DMS79 (cell line): ENCODE measurements at places on chromosomes 7 and 10.

DNA sequence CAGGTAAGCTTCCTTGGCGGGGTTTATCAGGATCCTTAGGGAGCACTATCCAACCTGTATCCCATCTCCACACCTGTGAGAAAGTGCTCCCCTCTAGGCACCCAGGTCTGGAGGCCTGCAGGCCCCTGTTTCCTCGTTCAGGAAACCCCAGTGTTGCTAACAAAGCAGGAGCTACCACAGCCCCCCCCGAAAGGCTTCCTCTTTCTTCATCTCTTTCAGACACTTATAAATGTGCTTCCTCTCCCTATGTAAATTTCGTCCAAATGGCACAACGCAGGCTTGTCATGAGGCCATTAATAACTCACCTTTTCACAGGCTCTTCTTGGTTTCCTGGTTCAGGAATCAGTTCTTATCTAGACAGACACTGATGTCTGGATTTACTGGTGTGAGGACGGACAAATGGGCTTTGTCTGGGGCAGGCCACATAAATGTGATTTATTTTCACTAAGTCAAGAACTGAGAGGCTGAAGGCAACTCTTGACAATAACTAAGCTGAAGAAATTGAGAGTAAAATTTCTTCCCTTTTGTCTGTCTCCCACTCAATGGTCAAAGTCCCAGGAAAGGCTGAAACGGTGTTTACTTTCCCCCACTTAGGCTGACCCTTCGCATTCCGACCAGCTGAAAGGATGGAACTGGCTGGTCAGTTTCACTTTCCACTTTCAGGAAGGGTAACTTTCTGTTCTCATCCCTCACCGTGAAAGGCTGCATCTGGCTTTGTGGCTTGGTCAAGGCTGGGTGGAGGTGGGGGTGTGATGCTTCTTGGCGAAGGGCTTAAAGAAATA is 46.8 kb downstream of the PIK3AP1 start:
- DNase-seq: no peak

GRCh38 chr10:11683529-11684320 is 58.5 kb upstream of the ECHDC3 start:
- no peak for DNase-seq

- no peak for DNase-seq
These were observed 556.1 kb downstream of the DNAJB6 start for GRCh38 chr7:157892751-157893523.

- peak; percentile 7 for DNase-seq
These were observed 119.9 kb downstream of the TFEC start for GRCh38 chr7:115910541-115911164.

- DNase-seq: no peak
These were observed 69.0 kb upstream of the WNT16 start for GRCh38 chr7:121259826-121260225.

DNA sequence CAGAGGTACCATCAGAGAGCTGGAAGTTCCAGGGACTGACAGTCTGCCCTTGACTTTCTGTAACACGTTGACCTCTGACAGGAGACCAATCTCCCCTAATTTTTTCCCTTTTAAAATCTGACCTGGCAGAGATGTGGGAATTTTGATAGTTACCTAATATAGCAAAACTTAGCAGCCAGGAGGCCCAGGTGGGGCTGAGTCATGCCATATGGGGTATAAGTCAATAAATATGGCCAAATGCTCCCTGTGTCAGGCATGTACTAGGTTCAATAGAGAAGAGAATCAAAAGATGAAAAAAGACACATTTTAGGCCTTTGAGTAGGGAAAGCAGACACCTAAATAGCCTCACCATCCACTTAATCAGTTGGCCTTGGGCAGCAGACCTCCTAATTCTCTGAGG is 6.1 kb upstream of the GRK5 start:
- no peak for DNase-seq

GRCh38 chr10:91335147-91335546 is 75.0 kb upstream of the HECTD2 start:
- no peak for DNase-seq

DNA sequence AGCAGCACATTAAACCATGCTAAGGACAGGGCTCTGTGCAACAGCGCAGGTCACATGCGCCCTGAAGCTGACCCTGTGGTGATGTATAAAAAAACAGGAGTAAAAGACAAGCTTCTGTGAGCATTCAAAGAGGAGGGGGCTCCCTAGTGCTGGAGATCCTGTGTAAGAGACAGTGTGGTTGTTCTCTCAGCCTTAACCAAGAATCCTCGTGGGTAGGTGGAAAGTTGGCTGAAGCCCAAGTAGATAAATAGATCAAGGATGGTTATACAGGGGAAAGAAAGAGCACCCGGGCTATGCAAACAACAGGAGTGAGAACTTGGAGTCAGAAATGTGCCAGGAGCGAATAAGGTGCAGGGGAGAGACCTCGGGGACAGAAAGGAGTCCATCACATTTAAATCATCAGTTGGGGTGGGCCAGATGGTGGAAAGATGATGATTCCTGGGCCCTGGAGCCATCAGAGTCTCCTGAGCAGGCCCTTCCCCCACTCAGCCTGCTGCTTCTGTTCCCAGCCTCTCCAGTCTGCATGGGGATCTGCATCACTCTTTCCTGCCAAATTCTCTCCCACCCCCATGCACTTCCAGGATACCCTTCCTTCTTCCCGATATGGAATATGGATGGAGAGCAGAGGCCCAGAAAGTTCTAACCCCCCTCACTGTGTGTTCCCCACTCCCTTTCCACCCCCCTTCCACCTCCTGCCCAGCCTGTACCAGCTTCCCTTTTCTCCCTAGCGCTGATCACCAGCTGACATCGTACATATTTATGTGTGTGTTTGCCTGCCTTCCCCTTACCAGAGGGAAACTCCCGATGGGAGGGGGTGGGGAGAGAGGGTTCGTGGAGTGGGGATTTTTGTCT is 78.1 kb upstream of the PRR15 start:
- no peak for DNase-seq

DNA sequence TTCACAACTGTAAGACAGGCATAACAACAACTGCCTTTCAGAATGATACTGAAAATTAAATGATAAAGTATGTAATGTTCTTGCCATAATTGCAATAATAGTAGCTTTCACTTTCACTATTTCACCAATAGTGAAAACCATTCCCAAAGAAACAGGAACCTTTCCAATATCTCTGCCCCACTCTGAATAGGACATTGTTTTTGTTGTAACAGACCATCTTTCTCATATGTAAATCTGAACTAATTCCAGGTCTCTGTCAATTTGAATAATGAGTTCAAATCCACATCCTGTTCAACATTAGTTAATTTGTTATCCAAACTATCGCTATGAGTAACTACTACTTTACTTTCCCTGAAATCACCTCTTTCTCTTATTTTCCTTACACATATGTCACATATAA is 148.0 kb downstream of the LRRN3 start:
- no peak for DNase-seq

GRCh38 chr10:53162856-53163255 is 390.3 kb upstream of the MBL2 start:
- no peak for DNase-seq

DNA sequence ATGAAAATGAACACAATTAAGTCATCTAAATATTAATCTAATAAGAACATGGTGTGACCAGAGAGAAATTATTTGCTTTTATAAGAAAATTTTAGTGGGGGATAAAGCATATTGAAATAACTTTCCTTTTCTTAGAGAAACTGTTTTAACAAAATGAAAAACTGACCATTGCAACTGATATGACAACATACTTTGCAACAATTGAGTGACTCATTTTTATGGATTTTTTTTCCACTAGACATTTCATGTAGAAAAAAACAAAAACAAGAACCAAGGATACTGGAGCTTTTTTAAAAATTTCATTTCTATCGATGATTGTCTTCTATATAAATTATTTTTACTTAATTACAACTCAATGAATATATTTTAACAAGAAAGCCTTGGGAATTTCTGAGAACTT is 90.0 kb downstream of the C1GALT1 start:
- no peak for DNase-seq

DNA sequence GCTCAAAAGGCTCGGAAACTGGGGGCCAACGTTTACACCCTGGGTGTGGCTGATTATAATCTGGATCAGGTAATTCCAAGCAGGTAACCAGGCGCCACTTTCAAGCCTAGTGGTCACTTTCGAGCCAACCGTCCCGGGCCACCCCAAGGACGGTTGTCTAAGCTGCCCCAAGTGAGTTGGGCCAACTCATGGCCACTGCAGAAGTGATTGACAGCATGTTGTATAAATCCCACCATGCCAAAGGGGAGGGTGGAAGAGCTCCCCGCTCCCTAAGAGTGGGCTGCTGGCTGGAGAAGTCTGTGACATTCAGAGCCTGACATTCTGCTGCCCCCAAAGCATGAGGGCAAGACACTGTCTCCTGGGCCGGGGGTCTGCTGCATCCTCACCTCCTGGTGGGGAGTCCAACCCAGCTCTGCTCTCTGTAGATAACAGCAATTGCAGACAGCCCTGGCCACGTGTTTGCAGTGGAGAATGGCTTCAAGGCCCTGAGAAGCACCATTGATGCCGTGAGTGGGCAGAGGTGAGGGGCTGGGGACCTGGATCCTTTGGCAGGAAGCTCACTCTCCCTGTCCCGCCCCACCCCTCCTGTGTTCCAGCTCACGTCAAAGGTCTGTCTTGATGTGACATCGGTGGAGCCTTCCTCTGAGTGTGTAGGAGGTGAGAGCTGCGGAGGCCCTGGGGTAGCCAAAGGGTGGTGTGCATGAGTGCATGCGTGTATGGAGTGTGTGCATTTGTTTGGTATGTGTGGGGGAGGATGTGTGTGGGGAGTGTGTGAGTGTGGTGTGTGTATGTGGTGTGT is 10.8 kb downstream of the ANTXRL start:
- DNase-seq: no peak

DNA sequence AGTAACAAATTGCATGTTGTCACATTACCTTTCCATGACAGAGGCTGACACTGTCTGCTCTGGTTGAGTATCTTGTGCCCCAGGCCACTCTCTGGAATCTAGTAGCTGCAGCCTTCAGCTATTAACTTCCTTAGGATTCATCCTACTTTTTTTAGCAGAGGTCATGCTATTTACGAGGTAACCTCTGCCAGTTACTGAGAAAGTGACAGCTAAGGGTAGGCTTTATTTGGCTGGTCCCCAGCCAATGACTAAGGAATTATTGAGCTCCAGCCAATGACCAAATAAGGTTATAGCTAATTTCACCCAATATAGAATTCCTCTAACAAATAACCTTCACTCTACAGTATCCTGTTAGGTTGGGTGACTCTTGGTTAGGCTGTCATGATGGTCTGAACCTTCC is 1361.7 kb downstream of the XPNPEP1 start:
- DNase-seq: no peak

DNA sequence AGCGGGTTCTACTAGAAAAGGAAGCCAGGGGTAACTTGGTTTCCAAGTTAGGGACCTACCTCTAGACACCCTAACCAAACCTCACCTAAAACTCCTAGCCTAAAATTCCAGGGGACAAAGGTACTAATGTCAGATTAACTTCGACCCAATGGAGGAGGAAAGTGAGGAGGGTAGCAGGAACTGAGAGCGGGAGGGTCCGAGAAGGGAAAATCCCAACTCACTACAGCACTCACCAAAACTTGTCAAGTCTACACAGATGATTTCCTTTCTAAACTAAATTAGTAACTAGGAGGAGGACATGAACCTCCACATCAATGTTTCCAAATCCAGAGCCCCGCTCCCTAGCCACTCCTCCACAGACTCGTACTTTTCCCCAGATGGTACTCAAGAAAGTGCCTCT is 22.6 kb downstream of the CHCHD3 start:
- no peak for DNase-seq

- no peak for DNase-seq
These were observed 19.1 kb downstream of the PLPP4 start for GRCh38 chr10:120475844-120476791.

DNA sequence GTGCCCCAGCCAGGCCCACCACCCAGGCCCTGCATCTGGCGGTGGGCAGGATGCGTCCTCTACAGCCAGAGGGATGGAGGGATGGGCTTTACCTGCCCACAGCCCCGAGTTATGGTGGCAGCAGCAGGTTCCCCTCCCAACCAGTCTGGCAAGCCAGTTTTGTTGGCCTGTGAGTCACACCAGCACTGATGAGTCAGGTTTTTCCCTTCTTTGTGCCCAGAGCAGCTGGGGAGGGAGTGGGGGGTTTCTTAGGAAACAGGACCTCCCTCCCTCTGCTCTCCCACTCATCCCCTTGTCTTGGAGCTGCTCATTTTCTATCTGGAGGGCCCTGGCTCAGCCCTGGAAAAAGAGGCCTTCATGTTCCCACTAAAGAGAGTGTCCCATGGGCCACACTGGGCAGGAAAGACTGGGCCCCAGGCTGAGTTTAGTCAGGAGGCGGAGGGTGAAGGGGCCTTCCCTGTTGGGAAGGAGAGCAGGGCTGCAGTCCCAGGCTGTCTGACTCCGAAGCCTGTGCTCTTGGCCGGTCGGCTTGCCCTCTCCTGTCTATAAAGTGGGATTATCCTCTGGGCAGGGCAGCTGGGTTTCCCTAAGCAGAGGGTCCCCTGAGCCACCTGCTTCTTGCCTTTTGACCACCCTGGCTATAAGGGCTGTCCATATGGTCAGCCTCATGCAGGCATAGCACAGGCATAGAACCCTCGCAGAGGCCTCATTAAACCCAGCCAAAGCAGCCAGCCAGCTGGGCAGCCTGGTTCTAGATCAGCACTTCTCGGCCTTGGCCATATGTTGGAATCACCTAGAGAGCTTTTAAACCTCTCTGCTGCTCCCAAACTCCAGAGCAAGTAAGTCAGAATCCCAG is 30.2 kb upstream of the ANKRD2 start:
- DNase-seq: no peak

DNA sequence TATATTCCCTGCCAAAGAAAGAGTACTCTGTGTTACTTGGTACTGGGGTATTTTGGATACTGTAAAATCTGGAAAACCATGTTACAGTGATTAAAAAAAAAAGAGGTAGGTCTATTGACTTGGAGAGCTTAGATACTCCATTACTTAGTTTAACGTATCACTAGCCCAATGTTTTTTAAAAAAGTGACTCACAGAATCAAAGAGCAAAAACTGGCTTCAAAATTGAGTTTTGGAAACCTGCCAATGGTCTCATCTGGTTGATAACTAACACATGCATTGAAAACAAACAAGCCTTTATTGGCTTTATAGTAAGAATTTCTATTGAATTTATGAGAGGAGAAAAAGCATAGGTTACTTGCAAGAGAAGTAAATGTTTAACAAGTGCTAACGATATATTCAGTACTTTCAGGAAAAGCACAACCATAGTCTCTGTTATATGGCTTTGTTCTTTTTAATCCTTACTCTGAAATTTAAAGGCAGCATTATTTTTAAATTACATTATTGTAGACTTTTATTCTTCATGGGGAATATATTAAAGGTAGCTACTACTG is 563.3 kb upstream of the SORCS1 start:
- DNase-seq: no peak

- peak; percentile 34 for DNase-seq
These were observed 57.3 kb downstream of the EVX1 start for GRCh38 chr7:27299861-27300260.

- DNase-seq: no peak
These were observed 135.5 kb upstream of the SORCS3 start for GRCh38 chr10:104505521-104506042.

DNA sequence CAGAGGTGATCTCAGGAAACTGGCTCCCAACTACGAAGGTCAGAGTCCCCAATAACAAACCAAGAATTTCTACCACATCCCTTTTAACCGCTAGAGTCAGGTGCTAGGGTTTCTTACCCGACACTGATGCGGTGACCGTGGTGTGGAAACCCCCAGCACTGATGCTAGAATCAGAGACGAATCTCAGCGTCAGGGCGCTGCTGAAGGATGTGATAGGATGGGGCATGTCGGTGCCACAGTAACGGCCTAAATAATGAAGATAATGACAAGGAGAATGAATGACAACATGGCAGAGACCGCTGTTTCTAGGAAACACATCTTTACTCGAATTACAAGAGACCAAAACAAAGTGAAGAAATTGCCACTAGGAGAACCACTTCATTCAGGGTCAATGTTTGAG is 131.1 kb upstream of the RSU1 start:
- no peak for DNase-seq
